Right renal pelvis (tissue), 4 donors: ENCODE measurements at places on chromosomes 3 and 15.

DNA sequence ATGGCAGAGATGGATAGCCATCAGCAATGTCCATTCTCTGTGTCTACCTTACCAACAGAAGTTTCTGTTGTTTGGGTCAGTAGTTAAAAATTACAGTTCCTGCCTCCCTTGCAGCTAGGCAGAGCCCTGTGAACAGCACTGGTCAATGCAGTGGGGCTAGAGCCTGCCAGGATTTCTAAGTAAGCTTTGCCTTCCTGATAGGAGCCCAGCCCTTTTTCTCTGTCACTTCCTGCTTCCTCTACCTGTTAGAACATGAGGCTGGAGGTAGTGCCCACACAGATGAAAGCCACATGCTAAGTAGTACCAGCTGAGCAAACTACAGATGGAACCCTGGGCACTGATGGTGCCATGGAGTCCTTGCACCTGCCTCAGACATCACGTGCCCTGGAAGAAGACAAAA lies 45.0 kb downstream of the MGLL start:
- no peak for DNase-seq

DNA sequence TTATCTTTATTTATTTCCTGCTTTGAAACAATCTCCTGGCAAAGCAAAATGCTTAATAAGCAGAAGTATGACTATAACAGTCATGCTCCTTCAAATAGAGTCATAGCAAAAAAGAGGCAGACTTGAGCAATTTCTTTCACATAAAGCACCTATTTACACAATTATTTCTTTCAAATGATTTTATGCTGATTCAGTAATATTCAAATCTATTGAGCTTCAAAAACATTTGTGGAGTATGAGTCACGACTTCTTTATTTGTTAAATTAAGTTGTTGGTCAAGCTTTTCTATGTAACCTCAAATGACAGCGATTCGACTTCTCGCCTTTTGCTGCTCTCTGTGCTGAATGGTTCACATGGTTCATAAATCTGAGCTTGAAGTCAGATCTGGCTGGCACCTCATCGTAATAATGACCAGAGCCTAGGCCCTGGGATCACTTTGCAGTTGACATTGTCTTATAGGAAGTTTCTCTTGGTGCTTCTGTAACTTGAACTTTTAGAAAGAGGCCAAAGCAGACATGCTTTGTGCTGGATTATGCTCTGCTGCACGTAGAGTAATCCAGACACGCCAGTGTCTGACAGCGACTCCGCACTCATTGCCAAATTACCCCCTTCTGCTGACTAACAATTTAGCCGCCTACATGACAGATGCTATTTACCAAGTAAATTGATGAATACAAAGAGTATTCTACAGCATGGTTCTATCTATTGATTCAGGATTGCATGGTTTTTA lies 139.0 kb downstream of the MCTP2 start:
- no peak for DNase-seq

- no peak for DNase-seq
Observed at GRCh38 chr3:104273046-104273649, 1093.6 kb upstream of the ALCAM start.

DNA sequence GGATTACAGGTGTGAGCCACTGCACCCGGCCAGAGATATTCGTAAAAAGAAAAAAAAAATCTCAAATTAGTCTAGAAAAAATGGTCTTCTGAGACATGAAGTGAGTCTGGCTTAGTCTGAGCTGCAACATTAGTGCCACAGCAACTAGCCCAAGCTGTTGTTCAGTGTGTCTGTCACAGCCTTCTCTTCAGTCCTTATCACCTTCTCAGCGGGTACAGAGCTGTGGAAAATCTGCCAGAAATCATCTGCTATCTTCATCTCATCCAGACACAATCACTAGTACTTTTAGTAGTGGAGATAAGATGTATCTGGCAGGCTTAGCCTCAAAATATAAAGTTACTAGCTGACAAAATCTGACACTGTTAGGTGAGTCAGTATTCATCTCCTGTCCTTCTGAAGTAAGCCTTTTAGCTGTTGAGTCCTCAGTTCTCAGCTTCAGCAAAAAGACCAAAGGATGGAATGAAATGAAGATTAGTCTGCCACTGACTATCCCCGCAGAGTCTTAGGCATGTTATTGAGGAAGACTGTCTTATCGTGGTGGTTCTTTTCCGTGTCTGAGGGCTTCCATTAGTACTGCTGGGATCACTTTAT lies 120.5 kb upstream of the CGNL1 start:
- DNase-seq: no peak

- DNase-seq: no peak
Observed at GRCh38 chr3:129599607-129600006, 6.9 kb downstream of the PLXND1 start.

GRCh38 chr3:52317208-52318000 lies 1.3 kb downstream of the DNAH1 start:
- DNase-seq: no peak

GRCh38 chr3:159619341-159619885 lies 369.2 kb upstream of the IL12A start:
- peak; percentile 57 for DNase-seq

DNA sequence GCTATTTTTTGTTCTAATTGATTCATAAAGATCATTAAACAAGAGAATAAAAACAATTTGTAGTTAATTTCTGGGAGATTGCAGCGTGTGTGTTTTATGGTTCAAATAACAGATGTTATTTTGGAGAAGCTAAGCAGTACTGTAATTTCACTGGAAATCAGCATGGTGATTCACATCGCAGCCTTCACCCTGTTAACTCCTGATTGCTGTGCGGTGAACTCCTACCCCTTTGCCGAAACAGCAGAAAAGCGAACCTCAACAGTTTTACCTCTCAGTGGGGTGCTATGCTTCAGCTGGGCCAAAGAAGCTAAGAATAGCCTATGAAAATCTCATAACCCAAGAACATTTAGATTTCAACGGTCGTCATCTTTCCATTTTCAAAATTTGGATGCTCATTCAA lies 441.5 kb upstream of the RARB start:
- no peak for DNase-seq

- DNase-seq: no peak
Observed at GRCh38 chr3:187777331-187777941, 32.2 kb upstream of the BCL6 start.

DNA sequence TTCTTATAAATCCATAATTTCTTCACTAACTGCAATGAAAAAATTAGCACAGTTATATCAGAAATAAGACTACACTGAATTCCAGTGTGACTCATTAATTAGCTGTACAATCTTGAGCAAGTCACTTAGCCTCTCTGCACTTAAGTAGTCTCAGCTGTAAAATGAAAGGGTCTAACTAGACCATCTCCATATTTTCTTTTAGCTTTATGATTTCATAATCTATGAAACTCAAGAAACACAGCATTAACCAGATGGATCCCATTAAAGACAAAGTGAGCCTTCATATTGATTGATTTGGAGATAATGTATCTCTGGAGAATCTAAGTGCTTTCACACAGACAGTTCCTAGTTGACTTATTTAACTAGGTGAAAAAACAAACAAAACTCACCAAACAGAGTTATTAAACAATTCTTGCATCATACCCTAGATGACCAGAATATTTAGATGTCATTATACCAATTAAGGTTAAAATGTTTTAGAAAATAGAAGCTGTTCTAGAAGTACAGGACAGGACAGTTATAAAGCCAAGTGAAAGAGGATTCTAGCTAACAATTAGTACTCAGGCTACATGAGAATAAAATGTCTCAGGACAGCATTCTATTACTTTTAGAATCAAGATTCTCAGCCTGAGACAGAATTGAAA lies 11.2 kb downstream of the CSNK1G1 start:
- DNase-seq: no peak

- DNase-seq: no peak
Observed at GRCh38 chr3:179768080-179768479, 115.2 kb downstream of the USP13 start.

- no peak for DNase-seq
Observed at GRCh38 chr15:42880121-42880520, 40.5 kb downstream of the TTBK2 start.

DNA sequence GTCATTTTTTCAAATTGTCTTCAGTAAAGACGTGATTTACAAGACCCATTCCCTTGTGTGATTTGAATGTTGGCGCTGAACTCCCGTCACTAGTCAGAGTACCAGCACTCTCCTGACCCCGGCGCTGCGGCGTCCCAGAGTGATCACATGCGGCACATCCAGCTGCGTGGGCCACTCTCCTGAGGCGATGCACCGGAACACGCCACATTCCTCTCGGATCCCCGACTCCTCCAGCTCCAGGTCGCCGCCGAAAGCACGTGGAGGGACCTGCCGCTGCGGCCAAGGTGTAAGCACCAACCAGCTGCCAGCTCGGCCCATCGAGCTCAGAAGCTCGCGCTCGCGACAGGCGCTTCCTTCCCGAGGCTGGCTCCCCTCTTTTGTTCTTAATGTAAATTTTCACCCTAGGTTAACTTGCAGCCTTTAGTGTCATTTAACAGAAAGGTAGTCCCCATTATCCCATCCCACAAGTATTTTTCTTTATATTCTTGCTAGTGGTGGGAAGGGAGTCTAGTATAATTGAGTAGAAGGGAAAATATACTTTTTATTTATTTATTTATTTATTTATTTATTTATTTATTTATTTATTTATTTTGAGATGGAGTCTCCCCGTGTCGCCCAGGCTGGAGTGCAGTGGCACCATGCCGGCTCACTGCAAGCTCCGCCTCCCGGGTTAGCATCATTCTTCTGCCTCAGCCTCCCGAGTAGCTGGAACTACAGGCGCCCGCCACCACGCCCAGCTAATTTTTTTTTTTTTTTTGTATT lies 61.7 kb upstream of the VGLL3 start:
- DNase-seq: no peak

GRCh38 chr3:131560795-131561194 lies 58.0 kb upstream of the MRPL3 start:
- no peak for DNase-seq

GRCh38 chr15:48939648-48940047 lies 24.1 kb downstream of the SHC4 start:
- DNase-seq: no peak

DNA sequence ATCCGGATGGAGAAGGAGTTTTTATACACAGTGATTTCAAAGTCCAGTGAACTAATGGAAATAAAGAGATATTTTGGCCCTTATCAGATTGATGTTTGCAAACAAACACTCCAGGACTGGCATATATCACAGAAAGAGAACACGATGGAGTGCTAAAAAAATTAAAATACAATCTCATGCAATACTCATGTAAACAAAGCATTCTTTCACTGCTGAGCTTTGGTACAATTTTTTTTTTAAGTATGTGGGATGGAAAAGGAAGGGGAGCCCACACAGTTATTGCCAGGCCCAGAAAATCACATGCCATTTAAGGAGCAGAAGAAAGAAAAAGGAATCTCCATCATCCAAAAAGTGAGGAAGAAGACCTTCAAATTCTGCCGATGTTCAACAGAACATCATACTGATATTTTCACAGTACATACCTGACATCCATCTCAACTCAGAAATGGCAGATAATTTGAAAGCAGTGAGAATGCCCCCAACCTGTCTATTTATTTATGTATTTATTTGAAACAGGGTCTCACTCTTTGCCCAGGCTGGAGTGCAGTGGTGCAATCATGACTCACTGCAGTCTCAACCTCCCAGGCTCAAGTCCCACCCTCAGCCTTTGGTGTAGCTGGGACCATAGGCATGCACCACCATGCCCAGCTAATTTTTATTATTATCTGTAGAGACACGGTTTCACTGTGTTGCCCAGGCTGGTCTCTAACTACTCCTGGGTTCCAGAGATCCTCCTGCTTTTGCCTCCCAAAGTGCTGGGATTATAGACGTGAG lies 107.5 kb upstream of the SLC2A2 start:
- DNase-seq: no peak

DNA sequence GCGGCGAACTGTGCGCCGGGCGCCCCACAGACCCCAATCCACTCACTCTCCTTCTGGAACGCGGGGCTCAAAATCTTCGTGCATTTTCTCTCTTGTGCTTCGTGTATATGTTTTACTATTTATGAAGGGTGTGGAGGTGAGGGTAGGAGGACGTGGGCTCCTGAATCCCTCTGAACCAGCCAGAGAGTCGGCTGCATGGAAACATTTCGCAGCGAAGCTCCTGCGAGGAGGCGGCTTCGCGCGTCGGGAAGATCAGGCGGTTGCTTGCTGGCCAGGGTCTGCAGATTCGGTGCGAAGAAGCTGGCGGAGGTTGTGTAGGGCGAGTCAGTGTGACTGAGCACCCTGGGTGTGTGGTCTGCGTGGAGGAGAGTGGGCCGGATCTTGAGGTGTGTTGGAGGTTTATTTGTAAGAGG lies 1.1 kb downstream of the CNTN4 start:
- no peak for DNase-seq

GRCh38 chr15:96261575-96262034 lies 68.9 kb upstream of the NR2F2 start:
- no peak for DNase-seq

GRCh38 chr15:78216276-78217104 lies 17.9 kb downstream of the ACSBG1 start:
- no peak for DNase-seq

DNA sequence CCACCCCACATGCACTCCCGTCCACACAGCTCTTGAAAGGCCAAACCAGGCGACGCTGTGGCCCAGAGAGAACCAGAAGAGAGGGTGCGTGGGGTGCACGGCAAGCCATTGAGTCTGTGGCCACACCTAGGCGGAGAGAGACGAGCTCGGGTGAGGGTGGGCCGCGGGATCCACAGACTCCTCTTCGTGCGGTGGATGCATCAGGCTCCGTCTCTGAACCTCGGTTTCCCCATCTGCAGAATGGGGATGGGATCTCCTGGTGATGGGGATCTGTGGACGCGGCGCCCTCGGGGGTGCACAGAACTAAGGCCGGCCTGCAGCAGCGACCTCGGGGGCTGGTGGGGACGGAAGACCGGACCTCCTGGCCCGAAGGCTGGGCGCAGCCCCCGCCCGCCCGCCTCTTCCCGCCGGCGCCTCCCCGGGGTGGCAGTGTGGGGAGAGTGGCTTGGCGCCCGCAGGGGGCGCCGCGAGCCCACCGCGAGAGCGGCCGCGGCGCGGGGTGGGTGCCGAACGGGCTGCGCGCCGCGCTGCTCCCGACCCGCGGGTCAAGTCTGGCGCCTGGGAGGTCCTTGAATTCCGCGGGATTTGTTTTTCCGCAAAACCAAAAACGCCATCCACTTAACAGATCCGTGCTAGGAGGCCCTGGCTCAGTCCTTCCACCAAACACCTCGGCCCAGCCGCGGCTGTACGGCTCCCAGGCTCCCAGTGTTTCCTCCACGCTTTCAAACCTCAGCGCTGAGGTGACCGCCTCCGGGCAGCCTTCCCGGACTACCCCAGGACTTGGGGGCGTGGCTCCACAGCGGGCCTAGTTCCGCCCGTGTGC lies 13.2 kb upstream of the ADPGK start:
- DNase-seq: peak; percentile 36

- DNase-seq: no peak
Observed at GRCh38 chr3:125513490-125514115, 6.4 kb downstream of the SNX4 start.

GRCh38 chr3:29152379-29152778 lies 128.5 kb upstream of the RBMS3 start:
- DNase-seq: no peak

DNA sequence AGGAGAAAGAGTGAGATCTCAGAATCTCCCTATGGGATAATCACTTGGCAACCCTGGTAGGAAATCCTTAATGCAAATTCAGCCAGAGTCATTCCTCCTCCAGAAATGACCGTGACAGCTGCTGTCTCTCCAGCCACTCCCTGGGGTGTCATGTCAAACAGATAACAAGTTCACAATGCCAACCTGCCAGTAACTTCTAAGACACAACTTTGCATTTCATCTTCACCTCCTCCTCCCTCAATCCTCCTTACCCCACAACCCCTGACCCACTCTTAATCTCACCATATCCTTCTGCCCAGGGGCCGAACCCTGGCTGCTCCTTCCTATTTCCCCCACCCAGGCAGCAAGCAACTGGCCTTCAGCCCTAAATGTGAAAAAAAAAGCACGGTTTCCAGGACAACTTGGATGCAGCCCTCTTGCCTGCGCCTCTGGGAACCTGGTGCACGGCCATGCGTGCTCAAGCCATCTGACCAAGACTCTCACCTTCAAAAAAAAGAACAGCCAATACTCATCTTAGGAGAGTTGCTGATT lies 166.0 kb downstream of the NTRK3 start:
- DNase-seq: no peak
